Transverse colon (tissue), 4 donors: ENCODE measurements at places on chromosomes 7 and 10. TPM values are rescaled to one million over a fixed set of nuclear protein-coding genes. Genes with fewer than 3 reads are reported as not detected.

DNA sequence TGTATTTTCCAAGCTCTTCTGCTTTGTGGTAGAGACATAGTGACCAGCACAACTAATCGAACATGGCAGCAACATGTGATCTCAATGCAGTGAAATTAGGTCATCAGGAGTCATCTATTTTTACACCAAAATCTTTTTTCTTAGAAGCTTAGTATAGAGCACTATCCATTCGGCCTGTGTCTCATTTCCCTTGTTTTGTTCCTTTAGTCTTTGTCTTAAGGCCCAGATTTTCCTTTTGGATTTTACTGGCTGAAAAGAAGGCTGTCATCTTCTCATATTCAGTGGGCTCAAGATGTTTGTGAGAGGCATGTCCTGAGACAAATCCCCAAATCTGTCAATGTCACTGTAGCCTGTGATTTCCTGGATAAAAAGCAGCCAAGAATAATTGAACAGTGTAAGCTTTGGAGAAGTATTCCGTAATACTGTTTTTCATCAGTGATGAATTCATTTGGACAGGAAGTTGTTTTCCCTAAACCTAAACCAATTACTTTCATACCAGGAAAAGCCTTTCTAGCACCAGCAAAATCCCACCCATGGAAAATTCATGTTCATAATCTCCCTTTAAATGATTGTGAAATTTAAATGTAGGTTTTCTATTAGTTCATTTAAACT is 55.2 kb downstream of the MAGI2 start:
- DNase-seq, result no peak

DNA sequence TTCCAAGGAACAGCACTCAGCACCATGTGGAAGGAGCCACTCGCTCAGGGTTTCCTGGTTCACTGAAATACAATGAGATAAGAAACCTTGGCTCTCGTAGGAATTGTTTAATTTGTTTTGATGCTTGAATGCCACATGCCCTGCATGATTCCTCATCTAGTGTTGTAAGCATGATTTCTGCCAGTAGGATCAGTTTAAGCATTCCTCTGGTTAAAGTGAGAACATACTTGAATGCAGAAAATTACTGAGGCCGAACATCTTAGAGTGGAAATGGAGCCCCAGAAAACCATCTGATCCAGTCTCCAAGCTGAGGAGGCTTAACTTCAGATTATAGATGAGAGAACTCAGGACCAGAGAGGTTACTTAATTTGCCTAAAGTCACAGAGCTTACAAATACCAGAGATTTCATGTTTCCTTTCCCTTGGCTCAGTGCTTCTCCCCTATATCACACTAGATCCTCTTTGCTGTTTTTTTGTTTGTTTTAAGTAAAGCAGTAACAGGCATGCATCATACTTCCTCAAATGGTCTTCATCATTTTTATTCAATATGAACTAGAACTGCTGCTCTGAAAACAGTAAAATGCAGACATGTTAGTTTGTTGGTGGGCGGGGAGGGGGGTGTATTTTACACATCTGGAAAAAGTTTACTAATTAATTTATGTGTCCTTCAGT is 125.1 kb downstream of the ADAM12 start:
- no peak for DNase-seq

GRCh38 chr10:105837951-105838350 is 1196.9 kb downstream of the SORCS3 start:
- no peak for DNase-seq

DNA sequence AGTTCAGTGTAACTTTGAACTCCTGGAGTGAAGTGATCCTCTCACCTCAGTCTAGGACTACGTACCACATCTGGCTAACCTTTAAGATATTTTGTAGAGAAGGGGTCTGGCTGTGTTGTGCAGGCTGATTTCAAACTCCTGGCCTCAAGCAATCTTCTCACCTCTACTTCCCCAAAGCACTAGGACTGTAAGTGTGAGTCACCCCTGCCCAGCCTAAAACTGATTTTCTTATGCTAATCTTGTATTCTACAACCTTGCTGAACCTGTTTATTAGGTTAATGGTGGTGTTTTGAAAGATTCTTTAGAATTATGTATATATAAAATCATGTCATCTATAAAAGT is 58.0 kb downstream of the LCOR start:
- DNase-seq, result no peak

Gene HDAC9
- total RNA-seq, result 47.5 TPM

Gene NUTM2E
- not detected for total RNA-seq
